ENCODE measurements at places on chromosomes 12 and 14.

- DNase-seq, result no peak
Observed at GRCh38 chr12:78457938-78458337, 406.6 kb upstream of the SYT1 start.

GRCh38 chr12:120847814-120848213 is 56.3 kb downstream of the SPPL3 start:
- DNase-seq, result no peak

GRCh38 chr12:85462888-85463287 is 182.9 kb downstream of the ALX1 start:
- DNase-seq, result no peak

GRCh38 chr14:75126679-75127473 is at the start of gene NEK9:
NEK9 (minus strand) TSS chr14:75127048; CDS start chr14:75126921, 127 bp downstream.
- peak; percentile 80 for DNase-seq

DNA sequence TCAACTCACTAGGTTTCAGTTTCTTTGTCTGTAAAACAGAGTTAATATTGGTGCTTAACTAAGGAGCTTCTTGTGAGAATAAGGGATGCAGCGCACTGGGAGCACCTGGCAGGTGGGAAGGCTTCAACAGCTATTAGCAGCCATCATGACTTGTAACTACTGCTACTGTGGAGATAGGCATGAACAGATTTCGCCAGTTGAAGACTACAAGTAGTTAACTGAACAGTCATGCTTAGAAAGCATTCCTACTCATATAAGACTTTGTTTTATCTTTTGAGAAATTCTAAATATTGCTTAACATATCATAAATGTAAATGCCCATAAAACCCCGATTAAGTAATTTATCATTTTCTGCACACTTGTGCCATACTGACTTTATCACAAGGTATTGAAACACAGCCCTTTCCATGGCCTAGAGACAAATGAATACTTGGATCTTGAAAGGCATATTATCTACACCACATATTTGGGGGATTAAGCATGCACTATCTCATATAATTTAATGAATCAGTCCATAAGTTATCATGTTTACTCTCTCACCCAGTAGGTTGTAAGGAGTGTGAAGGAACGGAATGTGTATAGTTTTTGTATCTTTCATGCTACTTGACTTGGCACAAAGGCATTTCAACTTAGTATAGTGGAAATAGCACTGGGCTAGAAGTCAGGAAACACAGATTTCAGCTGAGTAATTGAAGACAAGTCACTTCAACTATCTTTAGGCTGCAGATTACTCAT is 16.1 kb downstream of the NTN4 start:
- DNase-seq, result no peak

- DNase-seq, result no peak
Observed at GRCh38 chr14:93725002-93725582, 63.2 kb downstream of the PRIMA1 start.

DNA sequence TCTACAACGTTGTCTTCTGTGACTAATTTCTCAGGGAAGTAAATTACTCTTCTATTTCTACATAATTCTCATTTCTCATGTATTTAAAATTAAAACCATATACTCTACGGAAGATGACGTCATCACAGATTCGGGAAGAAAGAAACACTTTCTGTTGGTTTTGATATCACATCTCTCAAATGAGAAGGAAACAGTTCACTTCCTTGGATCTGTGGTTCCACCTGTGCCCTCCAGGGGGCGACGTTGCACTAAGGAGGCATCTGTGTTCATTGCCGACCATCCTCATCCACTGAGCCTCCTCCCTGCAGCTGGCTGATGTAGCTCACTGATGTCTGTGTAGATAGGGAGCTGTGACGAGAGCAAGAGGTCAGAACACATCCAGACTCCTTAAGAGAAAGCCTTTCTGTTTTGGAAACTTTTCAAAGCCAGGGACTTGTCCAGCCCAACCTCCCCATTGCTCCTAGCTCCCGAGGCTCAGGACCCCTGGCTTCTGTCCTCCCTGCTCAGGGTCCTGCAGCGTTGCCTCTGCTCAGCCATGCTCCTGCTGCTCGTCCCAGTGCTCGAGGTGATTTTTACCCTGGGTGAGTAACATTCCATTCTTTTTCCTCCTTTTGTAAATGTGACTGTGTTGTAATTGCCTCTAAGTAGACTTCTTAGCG is 172.7 kb upstream of the OR4E1 start:
- DNase-seq, result peak; percentile 49

DNA sequence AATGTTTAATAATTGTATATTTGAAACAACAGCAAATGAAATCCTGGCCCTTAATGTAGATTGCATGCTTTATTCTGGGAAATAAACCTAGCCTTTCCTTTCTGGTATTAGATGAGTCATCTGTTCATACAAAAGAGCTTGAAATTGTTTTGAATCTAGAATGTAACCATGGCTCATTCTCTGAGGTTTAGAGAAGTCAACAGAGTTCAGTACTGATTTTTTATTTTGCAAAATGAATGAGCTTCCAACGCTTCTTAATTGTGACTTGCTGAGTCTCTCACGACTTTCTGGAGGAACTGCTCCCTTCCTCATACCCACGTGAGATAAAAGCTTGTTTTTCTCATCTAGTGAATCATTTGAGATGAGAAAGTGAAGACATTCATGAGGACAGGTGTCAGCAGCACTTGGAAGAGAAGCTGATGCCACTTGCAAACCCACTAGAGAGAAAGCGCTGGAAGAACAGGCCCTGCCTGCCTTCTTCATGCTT is 509.6 kb downstream of the VRK1 start:
- DNase-seq, result no peak

GRCh38 chr12:57479376-57480115 is at the start of gene ARHGAP9:
ARHGAP9 (minus strand) TSS chr12:57479866; CDS start chr12:57479406, 460 bp downstream.
- DNase-seq, result no peak

GRCh38 chr14:53953828-53954550 is 2.6 kb downstream of the BMP4 start:
- no peak for DNase-seq

GRCh38 chr14:33030386-33030785 is 91.7 kb downstream of the NPAS3 start:
- DNase-seq, result no peak

DNA sequence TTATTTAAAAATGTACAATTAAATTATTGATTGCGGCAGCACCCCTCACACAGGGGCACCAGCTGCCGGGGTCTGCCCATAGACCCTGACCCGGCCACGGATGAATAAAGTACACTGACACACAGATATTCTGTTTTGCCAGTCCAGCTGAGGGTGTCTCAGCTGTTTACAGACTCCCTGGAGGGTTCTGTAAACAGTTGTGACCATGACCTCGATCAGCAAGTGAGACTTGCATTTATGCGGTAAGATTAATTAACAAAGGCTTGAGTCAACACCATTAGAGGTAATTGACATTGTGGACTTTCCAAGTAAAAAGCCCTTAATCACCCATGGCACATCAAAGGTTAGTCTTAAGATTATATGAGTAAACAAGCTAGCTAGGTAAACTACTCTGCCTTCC is 94.3 kb downstream of the FUT8 start:
- DNase-seq, result no peak

DNA sequence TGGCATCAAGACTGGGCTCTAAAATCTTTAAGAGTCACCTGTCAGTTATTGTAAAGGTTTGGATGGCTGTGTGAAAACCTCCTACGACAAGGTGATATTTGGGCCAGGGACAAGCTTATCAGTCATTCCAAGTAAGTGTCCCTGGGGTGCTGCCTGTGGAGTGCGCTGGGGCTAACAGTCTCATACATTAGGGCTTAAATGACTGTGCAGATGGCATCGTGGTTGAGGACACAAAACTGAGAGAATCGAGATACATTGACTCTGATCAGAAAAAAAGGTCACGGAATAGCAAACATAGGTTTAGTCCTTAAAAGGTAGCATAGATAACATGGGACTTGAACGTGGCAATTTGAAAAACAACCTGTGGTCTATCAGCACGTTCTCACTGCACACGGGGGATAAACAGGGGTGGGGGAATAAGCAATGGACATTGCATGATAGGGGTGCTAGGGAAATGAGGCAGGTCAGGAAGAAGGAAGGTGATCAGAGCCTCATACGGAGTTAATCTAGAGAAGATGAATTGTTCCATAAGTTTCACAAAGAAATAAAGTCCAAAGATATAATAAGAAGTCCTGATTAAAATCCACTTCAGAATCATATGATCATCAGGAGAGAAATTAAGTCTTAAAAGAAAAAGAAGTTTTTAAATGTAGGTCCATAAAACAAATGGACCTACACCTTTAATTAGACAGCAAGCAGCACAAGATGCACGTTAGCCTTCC is 100.3 kb downstream of the DAD1 start:
- DNase-seq, result no peak

DNA sequence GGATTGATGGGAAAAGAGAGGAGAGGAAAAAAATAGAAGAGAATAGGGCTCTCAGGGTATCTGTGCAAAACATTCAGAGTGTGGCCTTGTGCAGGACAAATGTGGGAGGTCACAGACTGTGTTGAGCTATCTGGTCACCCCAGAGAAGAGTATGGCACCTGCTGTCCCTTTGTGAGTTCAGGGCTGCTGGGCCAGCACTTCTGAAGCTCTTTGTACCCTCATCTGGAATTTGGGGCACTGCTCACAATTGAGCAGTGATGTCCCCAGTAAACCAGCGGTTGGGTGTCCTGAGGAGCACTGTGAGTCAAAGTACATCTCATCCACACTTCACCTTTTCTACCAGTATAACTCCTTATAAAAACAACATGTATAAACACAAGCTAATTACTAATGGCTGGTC is 2.6 kb upstream of the KRT81 start:
- no peak for DNase-seq

DNA sequence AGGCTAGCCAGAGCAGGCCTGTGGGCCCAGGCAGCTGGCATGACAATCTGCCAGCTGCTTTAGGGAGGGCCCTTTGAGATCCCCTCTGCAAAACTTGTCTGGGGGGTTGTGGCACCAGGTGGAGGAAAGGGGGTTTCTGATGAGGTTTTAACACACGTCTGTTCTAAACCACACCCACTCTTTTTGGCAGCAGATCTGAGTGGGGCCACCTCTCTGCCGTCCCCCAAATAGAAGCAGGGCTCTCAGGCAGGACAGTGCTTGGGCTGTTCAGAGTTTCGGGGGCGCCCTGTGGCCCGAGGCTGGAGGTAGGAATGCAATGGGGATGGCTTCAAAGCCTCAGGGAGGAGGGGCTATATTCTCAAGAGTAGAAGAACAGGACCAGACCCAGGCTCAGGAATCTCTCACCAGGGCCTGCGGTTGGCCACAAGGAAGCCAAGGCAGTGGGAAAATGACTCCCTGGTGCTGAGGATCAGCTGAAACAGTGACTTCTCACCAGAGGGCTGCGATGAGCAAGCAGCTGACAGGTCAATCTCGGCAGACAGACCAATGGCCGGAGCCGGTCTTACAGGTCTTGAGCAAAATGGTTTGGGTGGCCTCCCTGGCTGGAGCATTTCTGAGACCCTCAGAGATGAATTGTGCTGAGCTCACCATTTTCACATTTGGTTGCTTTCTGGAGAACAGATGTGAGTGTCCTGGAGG is 1.5 kb upstream of the KRT5 start:
- no peak for DNase-seq

DNA sequence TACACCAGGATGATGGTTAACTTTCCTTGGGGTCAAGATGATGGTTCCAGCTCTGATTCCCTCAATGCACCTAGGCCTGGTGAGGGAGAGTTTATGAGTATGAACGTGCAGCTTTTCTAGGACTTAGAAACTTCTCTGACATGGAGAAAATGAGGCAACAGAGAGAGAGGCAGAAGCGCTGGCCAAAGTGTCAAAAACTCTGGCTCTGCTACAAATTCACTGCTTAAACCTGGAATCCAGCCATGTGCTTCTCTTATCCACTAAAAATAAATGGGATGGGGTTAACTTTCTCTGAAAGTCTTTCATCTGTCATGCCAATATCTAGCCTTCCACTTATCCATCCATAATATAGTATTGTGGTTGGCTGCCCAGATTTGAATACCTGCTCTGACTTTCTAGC is 568.7 kb downstream of the MED13L start:
- no peak for DNase-seq

DNA sequence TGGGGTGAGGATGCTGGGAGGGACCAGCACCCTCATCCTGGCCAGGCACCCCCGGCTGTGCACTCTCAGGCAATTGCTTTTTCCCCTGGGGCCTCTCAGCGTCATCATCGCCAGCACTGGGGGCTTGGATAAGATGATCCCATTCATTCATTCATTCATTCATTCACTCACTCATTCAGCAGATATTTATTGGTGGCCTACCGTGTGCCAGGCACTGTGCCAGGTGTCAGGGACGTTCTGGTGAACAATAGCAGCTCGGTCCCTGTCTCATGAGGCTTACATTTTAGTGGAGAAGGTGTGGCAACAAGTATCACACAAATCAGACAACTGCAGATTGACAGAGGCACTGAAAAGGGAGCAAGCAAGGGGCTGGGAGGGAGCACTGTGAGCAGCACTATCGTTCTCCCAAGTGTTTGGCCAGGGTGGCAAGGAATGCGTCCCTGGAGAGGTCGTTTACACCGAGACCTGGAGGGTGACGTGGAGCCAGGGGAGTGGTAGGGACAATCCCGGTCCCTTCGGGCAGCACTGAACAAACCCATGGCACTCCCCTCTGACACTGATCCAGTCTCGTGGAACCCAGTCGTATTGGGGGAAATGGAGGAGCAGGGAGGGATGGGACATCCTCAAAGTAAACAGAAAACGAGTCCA is 124.1 kb downstream of the PAPOLA start:
- DNase-seq, result no peak

DNA sequence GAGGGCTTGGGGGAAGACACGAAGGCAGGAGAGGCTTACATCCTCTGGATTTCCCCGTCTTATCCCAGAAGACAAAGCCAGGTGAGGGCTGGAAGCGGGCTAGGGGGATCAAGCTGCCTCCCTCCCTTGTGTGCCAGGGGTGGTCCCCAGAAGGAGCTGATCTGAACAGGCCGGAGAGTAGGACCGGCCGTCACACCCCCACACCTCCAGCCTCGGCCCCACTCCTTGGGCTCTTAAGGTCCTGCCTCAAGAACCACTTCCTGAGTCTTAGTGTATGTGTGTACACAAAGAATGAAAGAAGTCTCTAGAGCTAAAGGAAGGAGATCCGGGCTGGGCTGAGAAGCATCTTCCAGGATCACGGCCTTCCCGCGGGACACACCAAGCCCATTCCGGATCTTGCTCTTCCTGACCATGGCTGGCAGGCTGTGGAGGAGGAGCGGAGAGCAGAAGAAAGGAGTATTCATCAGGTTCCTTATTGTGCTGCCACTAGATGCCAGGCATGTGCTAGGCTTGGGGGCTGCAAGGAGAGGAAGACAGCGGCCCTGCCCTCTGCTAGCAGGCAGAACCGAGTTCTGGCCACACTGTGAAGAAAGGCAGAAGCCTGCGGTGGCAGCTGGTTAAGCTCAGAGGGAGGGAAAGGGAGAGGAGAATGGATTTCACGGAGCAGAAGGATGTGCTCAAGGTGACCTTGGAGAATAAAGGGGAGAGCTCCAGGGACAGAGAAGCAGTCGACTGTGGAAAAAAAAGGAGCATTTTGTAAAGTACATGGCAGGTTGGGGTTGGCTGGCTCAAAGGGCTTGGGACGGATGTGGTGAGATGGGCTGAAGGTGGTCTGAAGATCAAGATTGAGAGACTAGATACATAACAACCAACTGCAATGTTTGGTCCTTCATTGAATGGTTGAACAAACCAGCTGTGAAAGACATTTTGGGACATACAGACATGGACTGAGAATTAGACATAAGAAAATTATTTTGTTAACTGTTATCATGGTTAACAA is 1.3 kb upstream of the CD63 start:
- DNase-seq, result no peak

- no peak for DNase-seq
Observed at GRCh38 chr12:53518381-53518780, 11.1 kb upstream of the NPFF start.

GRCh38 chr12:119687406-119687805 is 19.5 kb downstream of the PRKAB1 start:
- DNase-seq, result no peak

GRCh38 chr12:66065150-66065549 is 65.4 kb downstream of the LLPH start:
- no peak for DNase-seq

Measured in activated T-helper 1 cell treated with anti-CD3 and anti-CD28 coated beads, Interleukin-2, amount 50 U/mL, for 16 hours (primary cell).